ENCODE measurements at places on chromosomes 6 and 20.

DNA sequence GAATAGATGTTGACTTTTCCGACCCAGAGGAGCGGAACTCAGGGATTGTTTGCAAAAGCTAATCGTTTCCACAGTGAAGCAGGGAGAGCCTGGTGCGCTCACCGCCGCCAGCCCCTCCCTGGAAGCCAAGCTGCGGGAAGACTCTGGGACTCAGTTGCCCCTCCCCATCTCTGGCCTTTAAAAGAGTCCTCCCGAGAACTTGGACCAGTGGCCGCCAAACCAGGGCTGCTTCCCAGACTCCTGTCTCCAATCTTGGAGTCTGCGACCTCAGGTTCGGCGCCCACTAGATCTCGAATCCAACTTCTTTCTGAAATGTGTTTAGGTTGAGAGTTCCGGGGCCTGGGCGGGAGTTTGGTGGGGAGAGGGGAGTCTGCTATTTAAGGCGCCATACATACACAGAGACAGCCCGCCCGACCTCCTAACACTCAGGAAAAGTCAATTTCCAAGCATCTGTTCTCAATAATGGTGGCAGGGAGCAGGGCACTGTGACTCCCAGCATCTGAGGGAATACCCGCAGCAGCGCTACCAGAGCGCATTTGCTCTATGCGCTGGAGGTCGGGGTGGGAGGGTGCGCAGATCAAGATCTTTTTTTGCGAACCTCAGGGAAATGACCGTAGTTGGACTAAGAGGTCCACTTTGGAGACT is 800 bp upstream of the GRIK2 start:
- DNase-seq, result no peak

DNA sequence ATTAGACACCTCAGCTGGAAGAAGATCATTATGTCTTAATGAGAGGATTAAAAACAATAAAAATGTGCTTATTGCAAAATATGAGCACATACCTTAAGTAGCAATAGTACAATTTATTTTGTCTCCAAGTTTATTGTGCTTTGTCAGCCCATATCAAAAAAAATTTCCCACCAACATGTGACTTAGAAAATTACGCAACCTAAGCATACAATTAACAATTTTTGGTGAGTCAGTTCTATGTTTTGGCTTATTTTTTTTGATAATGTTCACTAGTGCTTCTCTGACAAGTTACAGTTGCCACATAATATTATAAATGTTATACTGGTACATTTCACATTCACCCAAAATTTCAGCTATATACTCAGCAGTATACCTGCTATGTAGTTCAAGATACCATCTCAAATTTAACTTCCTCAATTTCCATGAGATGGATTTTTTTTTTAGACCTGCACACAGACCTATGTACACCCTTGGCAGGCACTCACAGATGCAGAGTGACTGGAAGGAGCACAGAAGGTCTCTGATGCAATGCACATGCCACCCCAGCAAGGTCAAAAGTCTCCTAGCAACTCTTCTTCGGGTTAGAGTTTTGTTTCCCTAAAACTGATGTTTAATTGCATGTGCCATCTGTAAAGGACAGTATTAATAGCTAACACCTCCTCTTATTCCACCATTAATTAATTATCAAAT is 112.4 kb downstream of the PRKN start:
- DNase-seq, result no peak

GRCh38 chr6:37514321-37514771 is 14.7 kb upstream of the CCDC167 start:
- no peak for DNase-seq

DNA sequence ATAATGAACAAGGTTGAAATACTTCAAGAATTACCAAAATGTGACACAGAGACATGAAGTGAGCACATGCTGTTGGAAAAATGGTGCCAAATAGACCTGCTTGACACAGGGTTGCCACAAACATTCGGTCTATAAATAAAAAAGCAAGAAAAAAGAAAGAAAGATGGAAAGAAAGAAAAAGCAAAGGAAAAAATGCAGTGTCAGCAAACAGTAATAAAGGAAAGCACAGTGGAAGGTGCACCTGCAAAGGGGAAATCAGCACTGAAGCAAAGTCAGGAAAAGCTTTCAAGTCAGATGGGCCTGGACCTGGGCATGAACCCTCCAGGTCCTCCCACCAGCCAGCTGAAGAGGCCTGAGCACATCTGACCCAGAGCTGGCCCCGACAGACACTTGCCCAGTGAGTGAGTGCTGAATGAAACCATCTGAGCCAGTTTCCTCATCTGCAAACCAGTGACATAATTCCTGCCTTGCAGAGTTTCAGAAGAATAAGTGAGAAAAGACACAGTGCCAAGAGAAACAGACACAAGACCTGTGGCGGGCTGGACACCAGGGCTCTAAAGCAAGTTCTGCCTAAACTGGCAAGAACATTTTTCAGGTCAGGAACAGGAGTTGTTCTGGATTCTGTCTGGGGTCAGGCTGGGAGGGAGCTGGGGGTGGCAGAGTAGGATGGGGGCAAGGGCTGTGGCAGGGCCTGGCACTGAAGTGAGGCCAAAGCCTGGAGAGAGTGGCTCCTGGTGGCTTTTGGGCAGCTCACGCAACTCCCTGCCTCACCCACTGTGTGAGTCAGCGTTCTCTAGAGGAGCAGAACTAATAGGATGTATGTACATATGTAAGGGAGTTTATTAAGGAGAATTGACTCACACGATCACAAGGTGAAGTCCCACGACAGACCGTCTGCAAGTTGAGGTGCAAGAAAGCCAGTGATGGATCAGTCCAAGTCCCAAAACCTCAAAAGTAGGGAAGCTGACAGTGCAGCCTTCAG is 23.9 kb upstream of the MICB start:
- no peak for DNase-seq

- DNase-seq, result no peak
Measured at GRCh38 chr20:49397525-49397924, 84.9 kb downstream of the KCNB1 start.

DNA sequence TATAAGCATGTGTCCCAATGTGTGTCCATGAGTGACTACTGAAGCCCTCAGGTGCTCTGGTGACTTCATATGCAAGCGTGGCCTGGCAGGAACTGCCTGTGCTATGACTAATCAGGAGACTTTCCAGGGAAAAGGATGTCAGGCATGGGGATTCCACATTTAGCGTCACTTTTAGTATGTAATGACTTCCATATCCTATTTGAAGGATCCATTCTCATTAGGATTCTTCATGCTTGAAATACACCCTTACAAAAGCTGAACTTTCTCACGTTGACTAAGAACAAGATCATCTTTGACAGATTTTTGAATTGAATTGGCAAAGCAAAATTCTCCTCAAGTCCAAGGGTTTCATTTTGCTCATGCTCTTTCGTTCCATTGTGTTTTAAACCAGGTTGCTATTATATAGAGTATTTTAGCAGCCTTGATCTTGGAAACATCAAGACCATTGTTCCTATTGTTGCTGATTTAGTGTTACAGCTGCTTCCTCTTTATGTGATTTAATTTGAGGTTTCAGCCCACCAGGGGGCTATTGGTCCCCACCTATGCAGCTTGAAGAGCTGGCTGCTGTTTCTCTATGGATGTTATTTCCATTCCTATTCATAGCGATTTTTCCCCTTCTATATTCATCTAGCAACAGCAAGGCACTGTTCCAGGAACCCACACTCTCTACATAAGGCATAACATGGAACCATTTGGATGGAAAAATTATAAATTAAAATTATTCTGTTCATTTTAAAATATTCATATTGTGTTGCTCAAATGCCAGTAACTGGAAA is 418.6 kb downstream of the CDKAL1 start:
- no peak for DNase-seq

- DNase-seq, result no peak
Measured at GRCh38 chr6:85436939-85437495, 12.9 kb upstream of the NT5E start.

DNA sequence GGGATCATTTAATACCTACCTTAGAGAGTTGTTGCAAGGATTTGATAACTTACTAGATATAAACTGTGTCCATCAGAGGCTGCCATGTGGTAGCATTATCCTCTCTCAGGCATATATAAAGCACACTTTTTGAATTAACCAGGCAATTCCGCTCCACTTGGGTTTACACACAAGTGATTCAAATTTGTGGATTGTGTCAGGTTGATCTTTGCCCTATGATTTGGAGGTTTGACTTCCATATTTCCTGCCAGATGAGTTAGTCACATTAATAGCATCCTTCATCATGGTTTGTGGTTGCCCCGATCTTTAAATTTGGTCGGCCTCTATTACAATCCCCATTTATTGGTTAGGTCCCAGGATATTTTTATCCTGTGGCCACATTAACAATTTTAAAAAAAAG is 44.8 kb upstream of the CTAGE9 start:
- DNase-seq, result no peak

- DNase-seq, result no peak
Measured at GRCh38 chr20:63969838-63970713, at the start of gene ZNF512B. Gene ZNF512B, minus strand, starts transcription at chr20:63969930. Its CDS starts 1,980 bp downstream, at chr20:63967950.

DNA sequence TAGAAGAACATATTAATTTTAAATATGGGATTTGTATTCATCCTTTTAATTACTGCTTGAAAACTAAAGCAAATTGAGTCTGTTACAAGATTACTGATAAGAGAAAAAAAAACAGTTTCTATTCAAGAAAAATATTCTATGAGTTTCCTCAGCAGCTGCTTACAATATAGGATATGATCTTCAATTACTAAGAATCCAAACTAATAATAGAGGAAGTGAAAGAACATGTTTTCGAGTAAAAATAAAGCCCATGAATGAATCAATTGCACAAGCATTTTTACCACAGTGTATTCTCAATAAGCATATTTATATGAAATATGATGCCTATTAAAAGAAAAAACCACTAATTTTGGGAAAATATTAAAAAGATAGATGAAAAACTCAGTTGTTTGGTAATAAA is 63.4 kb downstream of the AHI1 start:
- DNase-seq, result no peak
